ENCODE measurements at places on chromosomes 6 and 20.
A peak's percentile ranks its signal among the peaks of the same experiment; 100 is the strongest.

DNA sequence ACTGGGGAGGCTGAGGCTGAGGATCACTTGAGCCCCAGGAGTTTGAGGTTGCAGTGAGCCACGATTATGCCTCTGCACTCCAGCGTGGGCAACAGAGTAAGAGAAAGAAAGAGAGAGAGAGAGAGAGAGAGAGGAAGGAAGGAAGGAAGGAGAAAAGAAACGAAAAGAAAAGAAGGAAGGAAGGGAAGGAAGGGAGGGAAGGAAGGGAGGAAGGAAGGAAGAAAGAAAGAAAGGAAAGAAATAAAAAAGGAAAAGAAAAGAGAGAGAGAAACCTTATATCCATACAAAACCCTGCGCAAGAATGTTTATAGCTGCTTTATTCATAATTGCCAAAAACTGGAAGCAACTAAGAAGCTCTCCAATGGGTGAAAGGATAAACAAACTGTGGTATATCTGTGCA lies 8.1 kb upstream of the HSPA12B start:
- DNase-seq, result no peak

DNA sequence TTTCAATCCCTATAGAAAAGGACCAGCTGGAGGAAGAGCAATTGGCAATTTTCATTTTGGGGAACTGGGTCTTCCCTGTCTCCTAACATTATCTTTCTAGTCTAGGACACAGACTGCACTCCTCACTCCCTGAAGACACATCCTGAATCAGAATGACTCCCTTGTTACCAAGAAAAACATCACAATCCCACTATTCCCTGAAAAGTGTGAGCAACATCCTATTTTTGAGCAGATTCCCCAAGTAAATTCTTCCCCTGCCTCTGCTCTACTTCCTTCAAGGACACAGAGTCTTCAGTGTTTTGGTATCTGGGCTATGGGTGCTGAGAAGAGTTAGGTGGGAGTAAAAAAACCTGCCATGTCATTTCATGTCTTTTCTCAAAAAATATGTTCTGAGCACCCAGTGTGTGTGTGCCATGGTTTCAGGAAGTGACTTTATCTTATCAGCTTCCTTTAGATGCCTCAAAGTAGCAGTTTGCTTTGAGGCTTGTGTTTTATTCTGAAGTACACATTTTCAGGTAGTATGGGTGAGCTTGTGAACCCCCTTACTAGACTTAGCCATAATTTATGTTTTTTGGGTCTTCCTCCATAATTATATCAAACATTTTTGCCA lies 12.4 kb downstream of the LAMA4 start:
- DNase-seq, result no peak

- no peak for DNase-seq
Measured at GRCh38 chr6:111411046-111411445, 72.0 kb downstream of the REV3L start.

DNA sequence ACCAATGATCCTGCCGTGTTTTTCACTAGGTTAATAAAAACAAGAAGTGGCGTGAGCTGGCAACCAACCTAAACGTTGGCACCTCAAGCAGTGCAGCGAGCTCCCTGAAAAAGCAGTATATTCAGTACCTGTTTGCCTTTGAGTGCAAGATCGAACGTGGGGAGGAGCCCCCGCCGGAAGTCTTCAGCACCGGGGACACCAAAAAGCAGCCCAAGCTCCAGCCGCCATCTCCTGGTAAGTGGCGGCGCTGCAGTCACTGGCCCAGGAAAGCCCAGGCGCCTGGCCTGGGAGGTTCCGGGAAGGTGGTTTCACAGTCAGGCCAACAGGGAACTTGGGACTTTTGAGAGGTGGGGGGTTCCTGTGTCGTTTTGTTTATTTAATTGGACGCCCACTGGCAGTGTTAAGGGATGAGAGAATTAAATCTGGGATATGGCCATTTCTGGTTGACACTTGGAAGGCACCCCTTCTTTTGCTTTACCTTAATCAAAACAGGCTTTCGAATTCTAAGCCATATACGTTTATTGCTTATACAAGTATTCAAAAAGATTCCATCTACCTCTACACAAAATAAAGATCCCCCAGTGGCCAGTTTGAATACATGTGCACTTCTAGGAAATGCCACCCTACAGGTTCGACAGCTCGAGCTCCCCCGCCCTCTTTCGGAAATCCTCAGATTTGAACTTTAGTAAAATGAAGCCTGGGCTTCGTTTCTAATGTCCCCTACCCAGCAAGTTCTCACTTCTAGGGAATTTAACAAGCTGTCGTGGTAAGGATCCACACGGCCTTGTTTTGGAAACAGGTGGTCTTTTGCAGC lies 138.9 kb downstream of the TMEM242 start:
- peak; percentile 15 for DNase-seq

DNA sequence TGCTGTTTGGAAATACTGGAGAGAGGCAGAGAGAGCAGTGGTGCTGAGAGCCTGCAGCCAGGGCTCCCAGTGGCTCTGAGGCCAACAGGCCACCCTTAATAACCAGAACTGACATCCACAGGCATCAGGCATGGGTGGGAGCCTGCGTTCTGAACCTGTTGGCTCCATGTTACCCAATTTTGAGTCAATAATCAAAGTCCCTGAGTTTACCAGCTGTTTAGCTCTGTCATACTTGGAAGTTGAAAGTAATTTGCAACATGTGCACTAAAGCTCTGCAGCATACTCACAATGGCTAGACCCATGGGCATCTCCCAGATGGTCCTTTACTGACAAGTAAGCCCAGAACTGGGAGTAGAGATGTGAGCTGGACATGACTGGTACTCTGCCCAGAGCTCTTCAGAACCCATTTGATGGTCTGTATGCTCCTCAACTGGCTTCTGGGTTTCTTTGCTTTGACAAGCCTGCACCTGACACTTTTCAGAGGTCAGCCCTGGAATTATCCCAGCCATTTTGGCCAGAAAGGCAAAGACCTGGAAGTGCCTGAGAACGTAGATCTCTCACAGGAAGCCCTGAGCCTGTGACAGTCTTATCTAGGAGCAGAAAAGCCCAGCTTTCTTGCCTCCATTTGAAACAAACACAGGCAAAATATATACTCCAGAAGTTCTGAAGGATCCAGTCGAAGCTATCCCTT lies 122.4 kb upstream of the CITED2 start:
- DNase-seq, result no peak

DNA sequence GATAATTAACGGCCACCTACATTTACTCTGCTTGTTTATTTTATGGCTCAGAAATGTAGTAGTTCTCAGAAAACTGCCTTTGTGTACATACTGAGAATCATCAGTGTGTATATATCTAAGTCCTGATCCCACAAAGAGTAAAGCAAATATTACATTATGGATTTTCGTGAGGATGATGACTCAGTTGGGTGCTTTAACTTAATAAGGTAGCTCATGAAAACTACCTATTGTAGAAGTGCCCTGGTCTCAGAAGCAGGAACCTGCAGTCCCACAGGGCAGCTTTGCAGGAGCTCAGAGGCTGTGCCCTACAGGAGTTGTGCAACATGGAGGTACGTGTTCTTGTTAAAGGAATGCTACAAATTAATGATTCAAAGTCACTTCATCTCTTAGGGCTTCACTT lies 108.2 kb downstream of the PLG start:
- DNase-seq, result no peak

DNA sequence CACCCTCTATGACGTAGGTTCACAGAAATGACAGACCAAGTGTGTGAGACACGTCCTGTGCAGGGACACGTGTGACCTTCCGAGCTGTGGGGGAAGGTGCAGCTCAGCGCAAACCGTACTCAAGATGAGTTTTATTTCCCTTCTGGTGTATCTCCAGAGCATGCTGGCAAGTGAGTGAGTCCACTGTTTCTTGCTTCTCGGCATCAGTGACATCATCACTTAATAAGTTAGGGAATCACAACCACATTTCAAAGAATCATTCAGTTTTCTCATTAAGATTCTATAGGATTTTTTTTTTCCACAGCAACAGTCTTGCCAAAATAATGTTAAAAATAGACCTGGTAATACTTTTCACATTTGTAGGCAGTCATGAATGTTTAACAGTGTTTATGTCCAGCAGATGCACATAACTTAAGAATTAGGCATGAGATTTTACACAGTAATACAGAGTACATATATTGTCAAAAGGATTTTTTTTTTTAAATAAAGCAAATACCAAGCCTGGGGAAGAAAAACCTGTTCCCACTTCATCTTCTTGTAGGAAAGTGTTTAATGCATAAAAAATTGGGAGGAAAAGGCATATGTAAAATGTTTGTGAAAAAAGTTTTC lies 417.8 kb downstream of the CDC5L start:
- peak; percentile 39 for DNase-seq

DNA sequence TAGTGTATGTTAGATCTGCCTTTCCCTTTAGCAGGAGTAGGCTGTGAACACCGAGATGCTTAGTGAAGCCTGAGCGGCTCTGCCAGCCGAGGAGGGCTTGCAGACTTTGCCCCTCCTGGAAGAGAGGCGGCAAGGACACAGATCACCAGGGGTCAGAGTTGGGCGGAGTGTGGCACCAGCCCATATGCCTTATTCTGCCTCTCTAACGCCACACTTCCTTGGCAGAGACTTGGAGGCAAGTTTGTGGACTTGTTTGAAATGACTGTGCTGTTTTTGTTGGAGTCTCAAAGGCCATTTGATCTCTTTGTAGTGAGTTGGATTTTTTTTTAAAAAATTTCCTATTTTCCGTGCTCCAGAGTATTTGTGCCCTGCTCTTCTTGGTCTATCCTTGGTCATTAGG lies 44.5 kb upstream of the CLDN20 start:
- DNase-seq, result no peak

- DNase-seq, result no peak
Measured at GRCh38 chr6:4359108-4359730, 223.8 kb upstream of the ECI2 start.

GRCh38 chr6:14159090-14159489 lies 41.5 kb downstream of the CD83 start:
- DNase-seq, result no peak

- DNase-seq, result no peak
Measured at GRCh38 chr6:140253096-140253495, 878.6 kb upstream of the CITED2 start.

DNA sequence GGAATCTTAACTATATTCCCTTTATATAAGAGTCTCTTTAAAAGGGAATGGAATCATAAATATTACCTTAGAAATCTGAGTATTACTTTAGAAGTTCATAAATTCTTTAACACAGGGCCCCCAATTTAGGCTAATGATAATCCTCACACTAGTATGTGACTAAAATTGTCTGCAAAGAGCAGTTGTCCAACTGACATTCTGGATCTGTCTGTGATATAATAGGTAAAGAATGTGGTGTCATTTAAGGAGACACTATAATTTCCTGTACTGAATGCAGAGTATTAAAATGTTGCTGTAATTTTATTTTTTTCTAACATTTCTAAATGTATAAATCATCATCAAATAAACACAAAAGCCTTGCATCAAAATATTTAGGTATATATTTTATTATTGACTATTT lies 128.5 kb upstream of the DST start:
- DNase-seq, result no peak

GRCh38 chr6:66230591-66230990 lies 523.6 kb upstream of the EYS start:
- DNase-seq, result no peak

DNA sequence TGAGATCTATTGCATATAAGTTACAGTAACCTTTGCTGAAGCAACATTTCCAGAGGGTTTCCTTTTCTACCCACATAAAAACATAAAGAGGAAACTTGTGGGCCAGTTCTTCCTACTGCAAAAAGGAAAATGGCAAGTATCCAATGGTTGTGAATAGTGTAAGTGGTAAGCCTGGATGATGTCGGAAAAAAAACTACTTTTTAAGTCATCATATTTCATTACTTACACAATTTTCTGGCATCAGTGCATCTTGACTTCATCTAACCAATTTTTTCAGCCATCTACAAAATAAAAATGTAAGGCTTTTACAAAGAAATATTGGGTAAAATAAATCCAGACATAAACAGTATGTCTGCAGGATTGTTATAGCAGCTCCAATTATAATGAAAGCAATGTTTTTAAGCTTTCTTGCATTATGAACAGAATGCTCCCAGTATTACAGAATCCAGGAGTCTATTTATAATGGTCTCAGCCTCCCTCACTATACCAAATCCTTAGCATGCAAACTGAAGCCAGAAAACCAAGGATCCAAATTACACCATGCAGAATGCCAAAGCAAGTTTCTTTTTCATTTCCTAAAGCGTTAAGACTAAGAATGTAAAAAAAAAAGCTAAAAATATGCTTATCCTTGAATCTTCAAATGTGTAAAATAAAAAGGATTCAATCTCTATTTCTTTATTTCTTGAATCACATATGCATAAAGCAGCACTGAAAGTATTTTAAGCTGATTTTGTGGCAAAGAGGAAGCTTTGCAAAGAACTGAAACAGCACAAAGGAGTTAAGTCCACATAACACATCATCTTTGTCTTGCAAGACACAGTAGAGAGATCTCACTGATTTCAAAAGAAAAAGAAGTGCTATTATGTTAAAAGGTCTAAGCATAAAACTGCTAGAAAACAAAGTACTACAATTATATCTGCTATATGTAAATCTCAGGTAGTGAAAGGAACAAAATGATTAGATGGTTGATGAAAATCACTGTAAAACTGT lies 126.8 kb upstream of the HMGCLL1 start:
- DNase-seq, result no peak

DNA sequence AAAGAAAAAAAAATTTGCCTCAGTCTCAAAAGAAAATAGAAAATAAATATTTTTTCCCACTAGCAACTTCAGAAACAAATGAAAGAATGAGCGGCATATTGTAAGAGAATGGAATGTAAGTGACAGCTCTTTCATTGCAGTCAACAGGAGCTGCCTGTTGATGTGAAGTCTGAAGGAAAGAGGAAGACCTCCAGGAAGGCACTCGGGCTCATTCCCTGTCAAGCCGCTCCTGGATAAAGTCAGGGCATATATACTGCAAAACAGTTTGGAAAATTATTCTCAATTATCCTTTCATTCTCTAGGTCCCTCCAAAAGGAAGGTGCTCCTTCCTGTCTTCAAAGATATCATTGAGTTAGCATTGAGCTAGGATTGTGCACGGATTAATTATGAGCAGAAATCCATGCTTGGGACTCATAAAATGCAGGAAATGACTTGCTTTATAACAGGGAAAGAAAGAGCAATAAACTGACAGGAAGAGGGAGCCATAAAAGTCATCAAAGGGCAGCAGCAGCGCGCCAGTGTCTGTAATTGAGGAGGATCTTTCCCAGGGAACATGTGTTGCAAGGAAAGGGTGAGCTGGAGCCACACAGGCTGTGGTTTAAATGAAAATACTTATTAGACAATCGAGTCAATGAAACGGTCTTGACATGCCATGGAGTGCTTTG lies 218.2 kb downstream of the C6orf118 start:
- DNase-seq, result no peak

DNA sequence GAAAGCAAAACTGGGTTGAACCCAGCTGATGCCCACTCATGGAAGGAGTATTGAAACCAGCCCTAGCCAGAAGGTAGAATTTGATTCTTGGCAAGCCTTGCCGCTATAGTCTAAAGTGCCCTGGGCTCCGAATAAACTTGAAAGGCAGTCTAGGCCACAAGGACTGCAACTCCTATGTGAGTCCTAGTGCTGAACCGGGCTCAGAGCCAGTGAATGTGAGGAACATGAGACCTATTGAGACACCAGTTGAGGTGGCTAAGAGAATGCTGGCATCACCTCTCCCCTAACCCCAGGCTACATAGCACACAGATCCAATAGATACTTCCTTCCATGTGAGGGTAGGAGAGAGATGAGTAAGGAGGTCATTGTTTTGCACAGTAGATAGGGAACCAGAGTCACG lies 3.5 kb upstream of the DEFB110 start:
- DNase-seq, result no peak
